ENCODE measurements at places on chromosomes 1 and 21.

DNA sequence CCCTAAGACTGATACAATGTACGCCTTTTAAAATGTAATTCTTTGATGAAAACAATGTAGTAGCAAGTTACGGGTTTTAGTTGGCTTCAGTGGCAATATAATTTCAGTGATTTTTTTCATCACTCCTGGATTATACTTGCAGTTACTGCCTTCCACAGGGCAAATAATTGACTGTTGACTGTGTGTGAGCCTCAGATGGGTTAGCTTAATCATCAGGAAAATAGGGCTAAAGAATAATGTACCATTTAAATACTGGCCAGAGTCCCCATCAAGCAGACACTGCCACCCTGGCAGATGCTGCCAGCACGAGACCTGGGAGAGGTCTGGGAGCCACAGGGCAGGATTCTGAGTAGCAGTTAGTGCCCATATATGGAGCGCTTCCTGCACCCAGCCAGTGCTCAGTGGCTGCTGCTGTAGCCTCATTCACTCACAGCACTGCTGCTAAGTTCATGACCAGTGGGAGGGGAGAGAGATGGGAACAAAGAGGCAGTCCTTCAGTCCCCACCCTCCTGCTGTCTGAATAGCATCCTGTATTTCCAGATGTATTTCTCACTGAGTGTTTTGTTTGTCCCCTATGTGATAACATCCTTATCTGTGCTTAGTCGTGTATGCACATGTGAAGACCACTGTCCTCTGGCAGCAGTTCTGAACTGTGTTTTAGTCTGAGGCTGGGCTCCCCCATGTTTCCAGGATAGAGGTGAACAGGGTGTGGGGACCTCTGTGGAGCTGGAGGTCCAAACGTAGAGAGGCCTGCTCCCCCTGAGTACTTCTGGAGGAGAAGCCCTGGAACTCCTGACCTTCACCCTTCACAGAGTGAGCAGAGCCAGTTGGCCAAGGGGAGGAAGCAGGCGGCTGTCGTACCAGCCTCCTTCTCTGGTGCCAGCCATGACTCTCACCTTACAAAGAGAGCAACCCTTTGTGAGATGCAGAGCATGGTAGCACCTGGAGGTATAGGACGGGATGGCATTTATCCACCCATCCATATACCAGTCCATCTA, 80.4 kb downstream of the ADARB1 start:
- no peak for DNase-seq

DNA sequence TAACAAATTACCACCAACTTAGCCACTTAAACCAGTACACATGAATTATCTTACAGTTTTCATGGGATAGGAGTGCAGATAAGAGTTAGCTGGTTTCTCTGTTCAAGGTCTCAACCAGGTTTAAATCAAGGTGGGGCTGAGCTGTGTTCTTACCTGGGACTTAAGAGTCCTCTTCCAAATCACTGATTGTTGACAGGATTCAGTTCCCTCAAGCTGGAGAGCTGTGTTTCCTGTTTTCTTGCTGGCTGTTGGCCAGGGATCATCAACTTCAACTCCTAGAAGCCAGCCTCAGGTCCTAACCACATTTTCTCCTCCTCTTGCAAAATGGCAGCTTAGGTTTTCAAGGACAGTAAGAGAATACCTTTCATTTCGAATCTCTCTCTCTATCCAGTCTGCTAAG, 123.8 kb upstream of the CHRM3 start:
- DNase-seq = no peak

- DNase-seq = no peak
Measured at GRCh38 chr1:164472841-164473240, 86.1 kb upstream of the PBX1 start.

DNA sequence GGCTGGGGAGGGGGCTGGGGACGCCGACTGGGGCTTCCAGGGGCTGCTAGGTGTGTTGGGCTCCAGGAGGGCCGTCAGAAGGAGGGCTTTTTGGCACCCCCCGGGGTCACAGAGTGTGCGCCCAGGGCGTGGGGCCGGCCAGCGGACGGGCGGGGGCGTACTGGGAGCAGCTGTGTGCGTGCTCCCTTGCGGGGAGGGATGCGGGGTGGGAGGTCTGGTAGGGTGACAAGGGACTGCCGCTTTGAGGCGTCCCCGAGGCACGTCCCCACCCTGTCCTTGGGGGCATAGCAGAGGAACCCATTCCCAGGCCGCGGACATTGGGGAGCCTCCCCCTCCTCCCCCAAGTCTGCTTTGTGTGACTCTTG, 1.1 kb downstream of the FOXO6 start:
- no peak for DNase-seq

DNA sequence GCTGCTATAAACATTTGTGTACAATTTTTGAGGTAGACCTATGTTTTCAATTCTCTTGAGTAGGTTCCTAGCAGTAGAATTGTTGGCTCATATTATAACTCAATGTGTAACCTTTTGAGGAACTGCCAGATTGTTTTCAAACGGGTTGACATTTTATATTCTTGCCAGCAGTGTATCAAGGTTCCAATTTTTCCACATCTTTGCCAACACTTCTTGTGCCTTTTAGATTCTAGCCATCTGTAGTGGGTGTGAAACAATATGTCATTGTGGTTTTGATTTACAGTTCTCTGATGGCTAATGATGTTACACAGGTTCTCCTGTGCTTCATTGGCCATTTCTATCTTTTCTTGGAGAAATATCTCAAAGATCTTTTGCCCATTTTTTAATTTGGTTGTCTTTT, 36.4 kb downstream of the MAP3K7CL start:
- no peak for DNase-seq

GRCh38 chr1:232369451-232370296, 260.3 kb downstream of the SIPA1L2 start:
- no peak for DNase-seq

GRCh38 chr21:32102426-32102825, 176.4 kb downstream of the MIS18A start:
- no peak for DNase-seq

- DNase-seq = no peak
Measured at GRCh38 chr1:229286099-229286766, 15.3 kb downstream of the RAB4A start.

- no peak for DNase-seq
Measured at GRCh38 chr1:168654198-168654915, 74.6 kb downstream of the DPT start.

DNA sequence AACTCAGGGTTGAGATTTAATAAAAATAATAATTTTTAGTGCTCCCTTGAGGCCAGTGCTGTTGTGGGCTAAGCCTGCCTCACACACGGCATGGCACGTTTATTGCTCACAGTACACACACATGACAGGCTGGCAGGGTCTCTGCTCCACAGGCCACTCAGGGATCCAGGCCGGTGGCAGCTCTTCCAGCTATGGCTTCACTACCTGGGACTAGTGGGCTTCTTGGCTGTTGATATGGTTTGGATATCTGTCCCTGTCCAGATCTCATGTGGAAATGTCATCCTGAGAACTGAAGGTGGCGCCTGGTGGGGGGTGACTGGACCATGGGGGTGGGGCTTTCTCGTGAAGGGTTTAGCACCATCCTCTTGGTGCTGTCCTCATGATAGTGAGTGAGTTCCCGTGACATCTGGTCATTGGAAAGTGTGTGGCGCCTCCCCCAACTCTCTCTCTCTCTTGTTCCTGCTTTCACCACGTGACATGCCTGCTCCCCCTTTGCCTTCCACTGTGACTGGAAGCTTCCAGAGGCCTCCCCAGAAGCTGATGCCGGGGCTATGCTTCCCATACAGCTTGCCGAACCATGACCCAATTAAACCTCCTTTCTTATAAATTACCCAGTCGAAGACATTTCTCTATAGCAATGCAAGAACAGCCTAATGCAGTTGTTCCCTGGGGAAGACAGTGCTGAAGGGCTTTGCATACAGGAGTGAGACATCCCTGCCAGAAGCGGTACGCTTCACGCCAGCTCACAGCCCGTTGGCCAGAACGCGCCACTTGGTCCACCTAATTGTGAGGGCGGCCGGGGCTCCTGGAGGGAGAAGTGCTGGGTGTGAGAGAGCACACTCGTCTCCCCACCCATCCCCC, 226.9 kb upstream of the C1orf174 start:
- DNase-seq = no peak

DNA sequence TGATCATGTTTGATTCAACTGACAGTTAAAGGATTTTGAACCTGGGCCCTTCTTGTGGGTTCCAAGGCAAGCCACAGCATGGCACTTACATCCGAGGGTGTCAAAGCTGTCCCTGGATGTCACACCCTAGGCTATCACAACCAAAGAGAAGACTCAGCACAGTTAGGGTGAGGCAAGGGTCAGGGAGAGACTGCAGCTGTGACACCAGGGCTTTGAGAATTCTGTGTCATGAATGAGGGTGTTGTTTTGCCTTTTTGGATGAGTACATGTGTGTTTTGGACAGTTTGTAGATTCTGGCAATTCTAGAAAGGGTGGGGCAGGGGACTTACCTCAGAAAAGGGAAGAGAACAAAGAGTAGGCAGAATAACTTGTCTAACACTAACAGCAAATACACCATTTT, 37.8 kb upstream of the ZNF326 start:
- DNase-seq = no peak

- DNase-seq = peak; percentile 53
Measured at GRCh38 chr1:3482378-3482849, 27.9 kb downstream of the ARHGEF16 start.

- peak; percentile 34 for DNase-seq
Measured at GRCh38 chr1:33903210-33903589, 39.3 kb downstream of the HMGB4 start.

GRCh38 chr1:166062421-166063070, 104.3 kb downstream of the FAM78B start:
- DNase-seq = no peak

DNA sequence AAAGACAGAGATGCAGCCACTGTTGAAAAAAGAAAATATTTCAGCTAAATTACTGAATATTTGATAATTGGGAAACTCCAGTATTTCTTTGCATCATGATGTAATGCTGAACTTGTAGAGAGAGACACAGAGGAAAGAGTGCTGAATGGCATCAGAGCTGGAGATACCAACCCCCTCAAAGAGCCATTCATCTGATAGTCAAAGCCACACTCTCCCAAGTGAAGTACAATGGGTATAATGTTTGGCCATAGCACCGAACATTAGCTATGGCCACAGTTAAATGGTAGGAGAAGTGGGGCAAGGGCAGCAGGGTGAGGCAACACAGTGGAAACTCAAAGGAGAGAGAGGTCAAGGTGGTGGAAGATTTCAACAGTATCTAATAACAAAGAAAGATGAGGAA, 107.5 kb upstream of the TNFSF4 start:
- DNase-seq = no peak

- DNase-seq = no peak
Measured at GRCh38 chr1:25472471-25472870, 41.8 kb downstream of the MACO1 start.

DNA sequence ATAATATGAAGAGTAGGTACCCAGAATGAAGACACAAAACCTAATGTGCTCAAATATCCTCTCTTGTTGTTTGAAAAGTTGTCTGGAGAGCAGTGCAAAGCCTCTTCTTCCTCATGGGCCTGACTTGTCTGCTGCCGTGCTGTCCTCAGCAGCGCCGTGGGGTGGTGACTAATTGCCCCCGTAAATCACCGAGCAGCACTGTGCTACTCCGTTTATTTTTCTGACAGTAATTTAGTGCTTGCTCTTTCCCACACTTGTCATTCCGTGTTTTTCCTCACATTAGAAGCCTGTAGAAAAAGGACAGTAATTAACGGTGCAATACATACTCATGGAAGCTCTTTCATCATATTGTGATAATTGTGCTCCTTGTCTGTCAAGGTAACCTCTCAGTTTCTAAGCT, 114.8 kb upstream of the BARHL2 start:
- DNase-seq = no peak

DNA sequence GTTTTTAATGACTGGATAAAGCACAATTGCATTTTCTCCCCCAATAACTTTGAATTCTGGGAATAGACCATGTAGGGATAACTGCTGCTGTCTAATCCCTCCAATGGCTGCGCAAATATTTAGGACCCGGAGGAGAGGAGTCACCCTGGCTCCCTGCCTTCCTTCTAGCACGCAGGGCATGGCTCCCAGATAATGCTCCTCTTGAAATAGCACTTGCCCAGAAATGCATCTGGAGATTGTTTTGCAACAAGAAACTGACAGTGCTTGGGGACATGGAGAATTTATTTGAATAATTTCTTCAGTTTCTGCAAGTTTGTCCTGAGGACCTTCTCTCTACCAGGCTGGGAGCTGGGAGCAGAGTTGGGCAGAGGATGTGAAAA, 83.5 kb downstream of the MAN1C1 start:
- DNase-seq = no peak

- no peak for DNase-seq
Measured at GRCh38 chr1:151013518-151013917, 5.3 kb downstream of the PRUNE1 start.

DNA sequence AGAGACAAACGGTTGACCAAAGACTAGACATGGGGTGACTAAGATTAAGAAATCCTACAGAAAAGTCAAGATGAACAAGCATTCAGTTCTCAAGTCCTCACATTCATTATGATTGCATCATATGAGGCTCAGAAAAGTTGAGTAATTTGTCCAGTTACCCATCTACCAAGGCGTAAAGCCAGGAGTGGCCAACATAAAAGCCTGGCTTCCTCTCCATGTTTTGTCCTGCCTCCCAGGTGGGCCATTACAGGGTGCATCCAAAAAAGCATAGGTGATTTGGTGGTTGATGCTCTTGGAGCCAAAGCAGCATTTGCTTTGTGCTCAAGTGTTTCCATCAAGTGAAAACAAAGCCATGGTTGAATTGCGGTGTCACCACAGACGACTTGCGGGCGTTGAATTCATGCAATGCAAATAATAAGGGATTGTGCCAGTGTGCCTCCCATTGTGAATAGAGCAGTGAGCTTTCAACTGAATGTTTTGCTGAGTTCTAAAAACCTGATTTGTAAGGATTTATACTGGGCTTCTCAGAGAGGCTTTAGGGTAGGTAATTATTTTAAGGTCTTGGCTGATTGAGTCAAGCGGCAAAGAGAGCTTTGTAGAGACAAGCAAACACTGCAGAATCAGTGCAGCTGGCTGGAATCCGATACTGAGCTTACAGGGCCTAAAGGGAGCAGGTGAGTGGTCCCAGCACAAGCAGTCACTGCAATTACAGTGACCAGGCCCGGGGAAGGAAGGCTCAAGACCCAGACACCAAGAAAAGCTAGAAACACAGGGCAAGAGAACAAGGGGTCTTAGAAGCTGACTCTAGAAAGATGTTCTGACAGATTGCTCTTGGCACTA, 54.1 kb downstream of the KCNJ15 start:
- no peak for DNase-seq

DNA sequence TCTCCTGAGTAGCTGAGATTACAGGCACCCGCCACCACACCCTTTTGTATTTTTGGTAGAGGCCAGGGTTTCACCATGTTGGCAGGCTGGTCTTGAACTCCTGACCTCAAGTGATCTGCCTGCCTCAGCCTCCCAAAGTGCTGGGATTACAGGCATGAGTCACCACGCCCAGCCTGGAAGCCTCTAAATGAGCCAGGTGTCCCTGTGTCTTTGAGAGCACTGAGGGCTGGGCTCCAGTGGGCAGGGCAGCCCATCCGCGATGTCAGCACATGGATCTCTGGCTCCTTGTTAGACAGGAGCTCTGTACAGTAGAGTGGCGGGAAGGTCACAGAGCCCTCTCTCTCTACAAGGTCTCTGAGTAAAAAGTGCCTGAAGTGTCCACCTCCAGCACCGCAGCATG, 124.3 kb downstream of the PGBD5 start:
- DNase-seq = no peak

Measured in GM19239 (cell line).